Epithelial cell of esophagus (primary cell): ENCODE measurements at places on chromosomes 7 and 10.

- DNase-seq: peak; percentile 58
Measured at GRCh38 chr10:124495162-124495561, 33.5 kb downstream of the LHPP start.

- no peak for DNase-seq
Measured at GRCh38 chr7:121099572-121099971, 111.1 kb downstream of the CPED1 start.

DNA sequence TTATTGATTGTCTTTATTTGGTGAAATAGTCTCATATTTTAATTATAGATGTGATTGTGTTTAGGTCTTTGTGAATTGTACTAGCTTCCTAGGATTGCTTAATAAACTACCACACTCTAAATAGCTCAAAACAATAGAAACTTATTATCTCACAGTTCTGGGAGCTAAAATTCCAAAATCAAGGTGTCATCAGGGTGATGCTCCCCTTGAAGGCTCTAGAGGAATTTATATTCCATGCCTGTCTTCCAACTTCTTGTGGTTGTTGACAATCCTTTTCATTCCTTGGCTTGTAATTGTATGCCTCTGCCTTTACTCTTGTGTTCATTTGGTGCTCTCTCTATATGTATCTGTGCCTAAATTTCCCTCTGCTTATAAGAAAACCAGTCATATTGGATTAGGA is 155.3 kb upstream of the AKR1E2 start:
- DNase-seq: peak; percentile 89

GRCh38 chr7:4730971-4731370 is 44.5 kb upstream of the AP5Z1 start:
- no peak for DNase-seq

GRCh38 chr7:55288070-55288824 is 76.9 kb upstream of the LANCL2 start:
- no peak for DNase-seq

DNA sequence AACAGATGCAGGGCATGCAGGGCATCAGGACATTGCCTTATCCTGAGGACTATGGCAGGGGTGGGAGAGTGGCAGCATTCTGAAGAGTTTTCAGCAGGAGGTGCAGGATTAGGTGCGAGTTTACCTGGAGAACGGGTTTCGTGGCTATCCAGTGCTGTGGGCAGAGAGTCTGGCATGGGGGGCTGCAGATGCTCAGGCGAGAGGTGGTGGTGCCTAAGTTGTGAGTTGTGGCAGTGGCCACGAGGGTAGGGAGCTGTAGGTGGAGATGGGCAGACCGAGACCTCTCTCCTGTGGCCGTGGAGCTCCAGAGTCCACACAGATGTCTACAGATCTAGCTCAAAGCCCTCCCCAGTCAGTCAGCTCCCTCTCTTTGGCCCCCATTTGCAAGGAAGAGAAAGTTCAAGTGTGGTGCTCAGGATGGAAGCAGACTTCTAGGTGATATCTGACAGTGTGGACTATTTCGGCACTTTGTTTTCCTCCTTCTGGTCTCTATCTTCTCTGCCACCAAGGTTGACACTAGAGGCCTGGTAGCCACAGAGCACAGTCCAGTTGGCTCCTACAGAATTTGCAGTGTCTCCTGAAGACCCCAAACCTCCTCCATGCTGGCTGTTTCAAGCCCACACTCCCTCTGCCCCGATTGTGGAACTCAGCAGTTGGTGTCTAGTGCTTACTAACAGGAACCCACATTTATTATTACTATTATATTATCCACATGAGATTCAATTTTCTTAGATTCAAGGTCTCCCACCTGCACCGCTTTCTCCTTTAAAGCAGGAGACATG is 955.7 kb upstream of the ZNF722 start:
- DNase-seq: no peak

GRCh38 chr10:102302611-102303010 is 57.3 kb downstream of the GBF1 start:
- no peak for DNase-seq

DNA sequence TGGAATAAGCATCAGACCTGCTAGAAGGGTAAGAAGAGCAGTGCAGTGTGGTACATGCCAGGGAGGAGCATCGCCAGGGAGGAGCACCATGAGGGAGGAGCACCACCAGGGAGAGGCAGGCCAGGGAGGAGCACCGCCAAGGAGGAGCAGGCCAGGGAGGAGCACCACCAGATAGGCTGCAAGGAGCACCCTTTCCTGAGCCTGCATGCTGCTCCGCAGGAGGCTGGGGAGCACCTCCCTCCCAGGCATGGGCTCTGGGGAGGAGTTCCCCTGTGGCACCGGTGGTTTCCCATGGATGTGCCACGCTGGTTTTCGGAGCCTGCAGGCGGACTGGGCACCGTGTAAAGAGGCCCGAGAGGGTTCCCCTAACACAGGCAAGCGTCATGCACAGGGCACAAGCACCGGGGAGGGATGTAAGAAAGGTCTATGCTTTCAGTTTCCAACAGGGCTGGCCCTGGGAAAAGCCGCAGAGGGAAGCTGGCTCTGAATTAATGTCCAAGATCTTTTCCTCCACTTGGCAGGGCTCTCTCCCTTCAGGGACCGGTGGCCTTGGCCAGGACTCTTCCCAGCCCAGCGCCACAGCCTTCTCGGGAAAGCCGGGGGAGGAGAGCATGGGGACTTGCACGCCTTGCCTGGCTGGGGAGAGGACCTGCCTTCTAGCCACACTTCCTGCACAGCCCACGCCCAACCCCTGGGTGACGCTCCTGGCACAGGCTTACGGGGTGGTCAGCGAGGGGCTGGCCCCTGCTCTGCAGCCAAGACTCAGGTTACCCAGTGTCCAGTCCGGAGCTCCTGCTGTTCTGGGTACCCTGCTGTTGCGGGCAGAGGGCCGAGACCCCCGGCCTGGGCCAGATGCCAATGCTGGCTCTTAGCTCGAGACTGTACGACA is 11.5 kb upstream of the GPER1 start:
- DNase-seq: no peak

DNA sequence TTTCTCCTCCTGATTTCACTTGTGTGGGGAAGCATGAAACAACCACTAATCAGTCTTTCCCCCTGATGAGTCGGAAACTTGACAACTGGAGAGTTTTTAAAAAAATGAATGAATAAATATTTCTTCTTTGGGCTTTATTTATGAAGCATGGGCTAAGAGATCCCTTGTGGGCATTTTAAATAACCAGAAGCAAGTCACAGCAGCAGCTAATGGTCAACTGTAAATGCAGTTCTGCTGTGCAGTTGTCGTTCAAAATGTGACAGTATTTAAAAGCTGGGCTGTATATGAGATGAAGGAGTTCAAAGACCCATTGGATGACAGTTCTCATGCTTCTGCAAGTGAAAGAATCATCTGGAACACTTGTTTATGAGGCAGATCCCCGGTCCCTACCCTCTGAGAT is 54.1 kb downstream of the STEAP1B start:
- no peak for DNase-seq

DNA sequence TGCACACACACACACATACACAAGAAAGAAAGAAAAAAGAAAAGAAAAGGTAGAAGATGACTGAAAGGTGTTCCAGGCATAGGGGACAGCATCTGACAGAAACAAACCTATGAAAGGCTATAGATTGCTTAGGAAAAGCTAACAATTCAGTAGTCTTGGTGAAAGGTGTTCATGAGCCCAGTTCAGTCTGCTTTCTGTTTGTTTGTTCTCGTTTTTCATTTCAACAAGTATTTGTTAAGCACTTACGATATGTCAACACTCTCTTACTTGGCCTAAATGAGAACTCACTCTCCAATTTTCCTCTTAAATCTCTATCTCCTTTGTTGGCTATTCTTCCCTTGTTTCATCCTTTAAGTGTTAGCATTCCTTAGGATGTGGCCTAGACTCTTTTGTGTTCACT is 133.2 kb downstream of the GRM8 start:
- DNase-seq: no peak

DNA sequence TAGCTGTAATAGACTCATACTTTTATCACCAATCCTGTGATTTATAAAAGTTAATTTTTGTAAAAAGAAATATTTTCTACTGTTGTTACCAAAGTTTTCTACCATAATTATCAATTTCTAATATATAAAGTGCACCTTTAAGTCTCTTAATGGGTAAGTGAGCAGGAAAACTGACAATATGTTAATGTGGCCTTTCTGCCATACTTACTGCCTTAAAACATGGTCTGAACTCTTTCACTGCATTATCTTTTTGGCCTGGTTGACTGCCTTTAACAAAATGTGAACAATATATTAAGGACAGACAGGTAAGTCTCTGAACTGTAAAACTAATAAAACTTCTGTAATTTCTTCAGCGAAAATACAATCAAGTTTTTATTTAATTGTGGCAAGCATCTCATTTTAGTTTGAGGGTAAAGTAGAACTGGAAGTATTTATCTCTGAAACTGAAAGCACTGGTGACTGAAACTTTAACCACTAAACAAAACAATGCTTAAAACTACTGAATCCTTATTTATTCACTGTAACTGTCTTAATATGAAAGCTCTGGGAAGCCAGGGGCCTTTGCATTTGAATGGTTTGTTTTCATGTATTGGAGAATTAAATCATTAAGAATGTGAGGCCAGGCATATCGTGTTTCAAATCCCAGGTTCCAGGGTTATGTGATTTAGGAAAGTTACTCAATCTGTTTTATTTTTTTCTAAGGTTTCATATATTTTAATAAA is 948.8 kb upstream of the POT1 start:
- no peak for DNase-seq

- no peak for DNase-seq
Measured at GRCh38 chr7:99005776-99006175, 127.4 kb downstream of the TRRAP start.

DNA sequence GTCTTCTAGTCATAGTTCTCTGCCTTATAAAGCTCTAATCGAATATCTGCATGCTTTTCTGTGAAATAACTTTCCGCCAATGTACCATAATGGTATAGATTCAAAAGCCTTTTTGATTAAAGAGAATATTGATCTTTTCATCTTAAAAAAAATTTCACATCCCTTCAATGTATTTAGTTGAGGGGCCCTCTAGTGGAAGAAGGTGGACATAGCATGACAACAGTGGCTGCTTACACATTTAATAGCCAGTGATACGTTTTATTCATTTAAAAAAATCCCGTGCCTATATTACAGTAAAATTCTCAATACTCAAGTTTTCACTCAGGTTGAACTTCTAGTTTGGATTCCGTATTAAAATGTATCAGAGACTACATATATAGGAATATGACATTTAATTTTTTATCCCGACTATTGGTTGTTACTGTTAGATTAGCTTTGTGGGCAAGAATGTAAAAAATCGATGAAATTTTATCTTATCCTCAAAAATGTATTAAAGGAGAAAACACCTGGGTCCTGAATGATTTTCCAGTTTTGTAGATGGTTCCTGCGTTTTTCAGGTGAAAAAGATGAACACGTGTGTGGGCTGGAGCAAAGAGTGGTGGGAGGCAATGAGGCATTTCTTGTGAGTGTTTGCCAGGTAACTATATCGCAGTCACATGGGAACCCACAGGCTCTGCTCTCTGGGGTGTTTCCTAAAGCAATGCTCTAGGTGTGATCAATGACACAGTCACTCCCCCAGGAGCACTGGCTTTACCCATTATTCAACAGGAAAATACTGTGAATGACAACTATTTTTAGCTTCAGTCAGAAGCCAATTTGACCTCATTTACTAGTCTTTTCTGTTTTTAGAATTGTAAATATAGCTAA is 24.1 kb upstream of the PNLIP start:
- DNase-seq: peak; percentile 65

DNA sequence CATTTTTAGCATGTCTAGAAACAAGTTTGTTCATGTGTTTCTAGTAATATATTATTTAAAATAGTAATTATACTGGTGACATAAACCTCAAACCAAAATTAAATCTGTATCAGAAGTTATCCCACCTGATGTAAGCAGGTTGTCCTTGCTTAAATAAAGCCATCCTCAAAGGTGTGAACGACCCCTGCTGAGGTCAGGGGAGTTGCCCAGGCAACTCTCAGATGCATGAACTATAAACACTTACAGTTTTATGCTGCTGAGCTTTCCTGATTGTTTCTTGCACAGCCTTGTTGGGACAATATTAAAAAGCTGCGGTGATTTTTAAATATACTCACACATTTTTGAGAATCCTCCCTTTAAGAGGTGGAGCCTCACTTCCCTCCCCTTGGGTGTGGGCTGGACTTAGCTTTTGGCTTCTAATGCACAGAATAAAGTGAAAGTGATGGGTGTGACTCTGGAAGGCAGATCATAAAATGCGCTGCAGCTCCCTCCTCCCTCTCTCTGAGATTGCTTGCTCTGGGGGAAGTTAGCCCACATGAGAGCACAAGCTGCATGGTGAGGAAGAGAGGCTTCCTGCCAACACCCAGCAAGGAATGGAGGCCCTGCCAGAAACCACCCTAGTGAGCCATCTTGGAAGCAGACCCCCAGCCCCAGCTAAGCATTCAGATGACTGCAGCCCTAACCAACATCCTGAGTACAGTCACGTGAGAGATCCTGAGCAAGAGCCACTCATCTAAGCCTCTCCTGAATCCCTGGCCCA is 152.7 kb downstream of the SKIDA1 start:
- DNase-seq: peak; percentile 80

DNA sequence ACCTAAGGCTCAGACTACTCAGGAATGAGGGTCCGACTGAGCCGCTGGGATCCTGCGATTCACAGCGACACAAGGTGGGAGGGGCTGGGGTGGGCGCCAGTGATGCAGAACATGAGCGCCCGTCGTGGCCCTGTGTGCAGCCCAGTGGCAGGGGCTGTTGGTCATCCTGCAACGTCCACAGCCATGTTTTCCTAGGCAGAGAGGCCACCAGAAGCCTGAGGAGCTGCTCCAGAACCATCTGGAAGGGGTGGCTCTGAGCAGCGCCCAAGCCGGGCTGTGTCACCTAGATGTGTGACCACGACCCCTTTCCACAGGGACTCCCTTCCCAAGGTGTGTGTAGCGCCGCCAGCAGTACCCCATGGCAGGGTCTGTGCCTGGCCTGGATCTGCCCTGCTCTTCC is 24.5 kb downstream of the DPYSL4 start:
- DNase-seq: no peak

- no peak for DNase-seq
Measured at GRCh38 chr10:60147576-60148265, 241.4 kb upstream of the CCDC6 start.

- DNase-seq: no peak
Measured at GRCh38 chr7:80165177-80165576, 30.5 kb downstream of the GNAI1 start.
